ENCODE measurements at places on chromosomes 6 and 20.

GRCh38 chr6:145204301-145204700, 531.0 kb downstream of the EPM2A start:
- no peak for DNase-seq

- DNase-seq = no peak
Observed at GRCh38 chr6:111520524-111520923, 37.5 kb upstream of the REV3L start.

DNA sequence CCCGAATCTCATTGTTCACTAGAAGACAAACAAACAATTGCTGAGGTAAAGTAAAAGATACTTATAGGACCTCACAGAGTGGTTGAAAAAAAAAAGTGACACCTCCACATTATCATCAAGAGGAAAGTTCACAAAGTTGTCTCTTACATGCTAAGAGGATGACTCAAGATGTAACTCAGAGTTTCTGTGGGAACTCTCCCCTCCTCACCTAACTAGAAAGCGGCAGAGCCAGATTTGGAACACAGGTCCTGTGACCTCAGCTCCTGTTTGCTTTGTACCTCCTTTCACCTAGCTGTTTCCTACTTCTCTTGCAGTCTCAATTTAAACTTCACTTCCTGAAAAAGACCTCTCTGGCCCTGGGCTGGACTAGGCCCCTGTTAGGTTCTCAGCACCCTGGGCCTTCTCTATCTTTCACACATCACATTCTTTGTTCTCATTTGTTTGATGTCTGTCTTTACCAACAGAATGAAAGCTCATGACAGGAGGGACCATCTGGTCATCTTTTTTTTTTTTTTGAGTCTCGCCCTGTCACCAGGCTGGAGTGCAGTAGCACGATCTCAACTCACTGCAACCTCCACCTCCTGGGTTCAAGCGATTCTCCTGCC, 60.8 kb downstream of the CD24 start:
- DNase-seq = no peak

GRCh38 chr20:50363479-50363878, 146.7 kb upstream of the PTPN1 start:
- no peak for DNase-seq

GRCh38 chr6:104789770-104790190, 69.9 kb downstream of the HACE1 start:
- DNase-seq = no peak
